A673 (cell line): ENCODE measurements at places on chromosomes 16 and 17.
A peak's percentile ranks its signal among the peaks of the same experiment; 100 is the strongest.

DNA sequence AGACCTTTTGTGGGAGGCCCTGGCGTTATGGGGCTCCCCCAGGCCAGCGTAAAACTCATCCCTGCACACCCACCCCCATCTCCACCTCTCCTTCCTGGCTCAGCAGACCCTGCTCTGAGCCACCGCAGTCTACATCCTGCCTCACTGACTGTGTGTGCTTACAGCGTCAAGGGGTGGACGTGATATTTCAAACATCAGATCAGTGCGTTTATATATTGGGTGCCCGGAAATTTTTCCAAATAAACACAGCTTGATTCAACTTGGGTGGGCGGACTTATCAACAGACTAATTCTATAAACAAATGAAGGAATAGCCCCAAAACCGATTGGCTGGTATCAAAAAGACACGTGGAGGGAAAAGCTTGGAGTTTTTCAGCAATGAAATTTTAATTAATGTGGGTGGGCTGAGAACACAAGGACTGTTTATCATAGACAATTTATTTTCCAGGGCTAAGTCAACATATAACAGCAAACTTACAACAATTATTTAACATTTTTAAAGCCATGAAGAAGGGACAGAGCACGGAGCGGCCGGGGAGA, at the start of gene FOXL1:
Gene FOXL1, plus strand, starts transcription at position 489 of the 539 bp plus-strand sequence. CDS start 175 bp downstream, outside the sequence.
- DNase-seq: no peak

DNA sequence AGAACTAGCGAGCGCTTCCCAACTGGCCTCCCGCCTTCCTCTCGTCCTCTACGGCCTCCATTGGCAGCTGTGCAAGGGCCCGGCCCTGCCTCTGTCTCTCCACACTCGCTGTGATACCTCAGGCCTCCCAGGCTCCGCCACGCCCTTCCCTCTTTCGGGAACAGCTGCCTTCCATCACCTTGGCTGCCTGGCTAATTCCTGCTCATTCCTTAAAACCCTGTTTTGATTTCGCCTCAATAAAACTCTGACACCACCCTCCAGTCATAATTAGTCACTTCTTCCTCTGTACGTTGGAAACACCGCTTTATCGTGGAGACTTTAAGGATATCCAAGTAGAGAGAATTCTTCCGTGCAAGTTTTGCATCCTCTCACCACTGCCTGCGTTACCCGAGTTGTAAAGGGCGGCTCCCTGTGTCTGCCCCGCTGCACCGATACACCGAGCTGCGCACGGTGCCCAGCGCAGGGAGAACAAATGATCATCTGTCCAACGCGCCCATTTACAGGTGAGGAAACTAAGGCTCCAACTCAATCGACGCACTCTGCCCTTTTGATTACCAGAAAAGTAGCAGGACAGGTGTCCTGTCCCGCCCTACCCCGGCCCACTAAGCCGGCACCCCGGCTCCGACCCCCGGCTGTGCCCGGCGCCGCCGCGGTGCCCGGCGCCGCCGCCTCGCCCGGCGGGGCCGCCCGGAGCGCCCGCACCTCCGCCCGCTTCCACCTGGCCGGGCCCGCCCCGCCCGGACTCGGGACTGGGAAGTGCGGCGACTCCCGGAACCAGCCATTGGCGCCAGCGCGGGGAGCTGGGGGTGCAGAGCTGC, 139.7 kb downstream of the SEC14L1 start:
- DNase-seq: no peak

- DNase-seq: no peak
These were observed 2.4 kb upstream of the SLC5A10 start for GRCh38 chr17:18949566-18949965.

DNA sequence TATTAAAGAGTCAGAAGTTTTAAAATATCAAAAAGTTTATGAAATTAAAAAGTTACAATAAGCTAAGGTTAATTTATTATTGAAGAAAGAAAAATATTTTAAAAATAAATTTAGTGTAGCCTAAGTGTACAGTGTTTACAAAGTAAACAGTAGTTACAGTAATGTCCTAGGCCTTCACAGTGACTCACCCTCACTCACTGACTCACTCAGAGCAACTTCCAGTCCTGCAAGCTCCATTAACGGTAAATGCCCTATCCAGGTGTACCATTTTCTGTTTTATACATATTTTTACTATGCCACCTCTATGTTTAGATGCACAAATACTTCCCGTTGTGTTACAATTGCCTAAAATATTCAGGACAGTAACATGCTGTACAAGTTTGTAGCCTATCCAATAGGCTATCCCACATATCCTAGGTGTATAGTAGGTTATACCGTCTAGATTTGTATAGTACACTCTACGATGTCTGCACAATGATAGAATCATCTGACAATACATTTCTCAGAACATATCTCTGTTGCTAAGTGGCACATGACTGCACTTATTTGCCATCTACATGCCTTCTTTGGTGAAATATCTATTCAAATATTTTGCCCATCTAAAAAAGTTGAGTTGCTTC, 67.2 kb upstream of the WSB1 start:
- no peak for DNase-seq

DNA sequence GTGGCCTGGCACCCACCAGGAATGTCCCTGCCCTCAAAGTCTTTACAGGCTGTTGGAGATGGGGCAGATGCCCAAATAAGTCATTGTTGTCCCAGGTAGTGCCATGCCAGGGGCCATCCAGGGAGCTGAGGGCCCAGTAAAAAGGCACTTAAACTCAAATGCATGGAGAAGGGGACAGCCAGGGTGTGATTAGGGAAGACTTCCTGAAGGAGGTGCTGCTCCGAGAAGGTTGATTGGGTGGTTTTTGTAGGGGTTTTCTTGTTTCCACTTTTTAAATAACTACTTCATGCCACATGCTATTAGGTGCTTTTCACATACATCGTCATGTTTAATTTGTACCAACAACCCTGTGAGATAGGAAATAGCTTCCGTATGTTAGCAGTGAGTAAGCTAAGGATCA, 66.9 kb downstream of the RAI1 start:
- peak; percentile 30 for DNase-seq

- DNase-seq: no peak
These were observed 363.2 kb downstream of the SNX29 start for GRCh38 chr16:12339686-12340085.

- DNase-seq: peak; percentile 46
These were observed 1.8 kb downstream of the KIAA0513 start for GRCh38 chr16:85029408-85029784.

- DNase-seq: no peak
These were observed 23.6 kb downstream of the CFAP20 start for GRCh38 chr16:58105631-58106030.

DNA sequence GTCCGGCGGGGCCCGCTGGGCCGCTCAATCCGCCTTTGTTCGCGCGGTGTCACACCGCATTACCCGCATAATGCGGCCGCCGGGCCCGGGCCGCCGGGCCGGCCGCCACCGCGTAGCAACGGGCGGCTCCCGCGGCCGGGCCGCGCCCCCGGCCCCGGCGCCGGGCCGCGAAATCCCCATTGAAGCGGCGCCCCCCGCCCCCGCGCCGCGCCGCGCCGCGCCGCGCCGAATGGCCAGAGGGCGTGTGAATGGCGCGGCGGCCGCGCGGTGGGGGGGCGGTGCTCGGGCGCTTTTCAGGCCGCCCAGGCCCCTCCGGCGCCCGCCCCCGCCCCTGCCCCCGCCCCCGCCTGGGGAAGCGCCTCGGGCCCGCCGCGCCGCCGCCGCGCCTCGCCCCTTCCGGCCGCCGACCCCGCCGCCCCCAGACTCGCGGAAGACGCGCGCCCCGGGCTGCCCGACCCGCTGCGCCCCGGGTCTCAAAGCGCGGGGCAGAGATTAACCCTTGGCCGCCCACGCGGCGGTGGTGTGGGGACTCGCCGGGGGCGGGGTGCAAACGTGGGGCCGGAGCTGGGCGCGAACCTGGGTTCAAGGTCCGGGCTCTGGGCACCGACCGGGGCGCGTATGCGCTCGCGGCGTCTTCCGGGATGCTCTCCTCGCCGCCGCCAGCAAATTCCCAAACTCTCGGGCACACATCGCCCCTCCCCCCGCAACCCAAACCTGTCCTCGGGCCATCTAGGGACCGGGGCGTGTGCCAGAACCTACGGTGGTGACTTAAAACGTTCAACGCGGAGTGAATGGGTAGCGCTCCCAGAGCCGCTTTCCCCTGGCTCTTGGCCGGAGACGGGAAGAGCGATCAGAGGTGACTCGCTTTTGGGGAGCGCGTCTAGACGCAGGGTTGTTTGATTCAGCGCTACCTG, 46.7 kb downstream of the WNT3 start:
- DNase-seq: peak; percentile 19

DNA sequence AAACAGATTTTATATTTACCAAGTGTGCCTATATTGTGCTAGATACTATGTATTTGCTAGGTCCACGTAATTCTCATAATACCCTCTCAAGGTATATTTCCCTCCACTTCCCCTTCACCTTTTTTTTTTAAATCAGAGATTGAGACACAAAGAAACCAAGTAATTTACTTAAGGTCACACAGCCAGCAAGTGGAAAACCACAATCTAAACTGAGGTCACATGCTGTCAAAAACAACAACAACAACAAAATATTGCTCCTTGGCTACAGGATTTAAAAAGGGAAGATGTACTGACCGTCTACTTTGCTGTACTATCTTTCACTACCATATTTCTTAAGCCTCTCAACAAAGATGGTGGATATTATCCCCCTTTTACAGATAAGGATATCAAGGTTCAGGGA, 15.8 kb downstream of the BLMH start:
- no peak for DNase-seq

DNA sequence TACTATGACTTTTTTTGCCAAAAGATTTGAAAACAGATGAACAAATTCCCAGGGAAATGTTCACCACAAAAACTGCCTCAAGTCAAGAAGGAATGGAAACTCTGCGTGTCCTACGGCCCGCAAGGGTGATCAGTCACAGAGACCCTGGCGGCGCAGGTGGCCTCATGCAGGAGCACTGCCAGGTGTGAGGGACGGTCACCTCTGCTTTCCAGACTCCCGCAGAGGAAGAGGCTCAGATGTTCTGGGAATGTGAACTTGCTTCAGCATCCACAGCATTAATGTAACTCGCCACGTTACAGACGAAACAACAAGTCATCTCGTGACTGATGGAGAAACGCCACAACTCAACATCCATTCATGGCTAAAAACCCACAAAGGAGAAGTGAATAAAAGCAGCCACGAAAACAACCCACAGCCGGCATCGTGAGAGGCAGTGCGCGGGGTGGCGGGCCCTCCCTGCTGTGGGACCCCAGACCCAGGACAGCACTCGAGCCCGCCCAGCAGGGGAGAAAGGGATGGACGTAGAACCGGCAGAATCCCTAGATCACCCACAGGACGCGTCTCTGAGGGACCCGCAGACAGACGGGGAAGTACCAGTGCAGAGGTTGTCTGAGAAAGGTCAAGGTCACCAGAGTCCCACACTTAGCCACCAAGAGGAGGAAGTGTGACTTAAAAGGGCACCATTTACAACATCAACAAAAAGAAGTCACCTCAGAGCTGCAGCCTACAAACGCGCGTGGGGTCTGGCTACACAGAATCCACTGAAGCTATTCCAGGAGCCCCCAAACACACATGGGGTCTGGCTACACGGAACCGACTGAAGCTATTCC, 76.9 kb upstream of the GNG13 start:
- no peak for DNase-seq

- no peak for DNase-seq
These were observed 27.9 kb downstream of the SLFN11 start for GRCh38 chr17:35345445-35345925.

GRCh38 chr16:88900662-88901052, 34.2 kb upstream of the PABPN1L start:
- no peak for DNase-seq

- no peak for DNase-seq
These were observed 179.5 kb downstream of the HAPSTR1 start for GRCh38 chr16:9270941-9271340.

GRCh38 chr16:86039606-86040005, 140.6 kb downstream of the IRF8 start:
- DNase-seq: no peak

DNA sequence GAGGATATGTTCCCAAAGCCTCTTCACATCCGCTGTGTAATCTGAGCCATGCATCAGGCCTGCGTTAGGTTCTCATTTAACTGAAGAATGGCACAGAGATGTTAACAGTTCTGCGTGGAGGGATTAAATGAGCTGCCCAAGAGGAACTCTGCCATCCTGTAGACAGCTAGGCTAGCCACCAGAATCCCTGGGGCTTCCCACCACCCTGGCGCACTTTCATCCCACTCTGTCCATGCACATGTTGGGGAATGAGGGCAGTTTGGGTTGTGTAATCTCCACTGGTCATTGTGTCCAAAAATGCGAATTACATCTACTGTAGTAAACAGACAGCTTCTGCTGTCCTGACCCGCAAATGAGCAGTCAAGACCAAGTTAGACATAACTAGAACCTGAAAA, 1.0 kb upstream of the GLG1 start:
- peak; percentile 83 for DNase-seq
